ENCODE measurements at places on chromosomes 7 and 10. TPM values are rescaled to one million over a fixed set of nuclear protein-coding genes. Genes with fewer than 3 reads are reported as not detected.

- no peak overlapping the region for H3K27ac ChIP-seq
- H3K36me3 ChIP-seq = peaks cover 16% of the 10 kb centered on the region
- DNase-seq = no peak
- peaks cover 48% of the 10 kb centered on the region for H3K4me1 ChIP-seq
Observed at GRCh38 chr10:128065881-128066534, 60.2 kb downstream of the MKI67 start.

The AGR2 gene
- total RNA-seq = 25.2 TPM

GRCh38 chr7:140707132-140707531, 10.6 kb downstream of the NDUFB2 start:
- no peaks in the 10 kb centered on the region for H3K27me3 ChIP-seq
- H3K4me1 ChIP-seq = no peaks in the 10 kb centered on the region

The LRRC18 gene
- not detected for total RNA-seq

DNA sequence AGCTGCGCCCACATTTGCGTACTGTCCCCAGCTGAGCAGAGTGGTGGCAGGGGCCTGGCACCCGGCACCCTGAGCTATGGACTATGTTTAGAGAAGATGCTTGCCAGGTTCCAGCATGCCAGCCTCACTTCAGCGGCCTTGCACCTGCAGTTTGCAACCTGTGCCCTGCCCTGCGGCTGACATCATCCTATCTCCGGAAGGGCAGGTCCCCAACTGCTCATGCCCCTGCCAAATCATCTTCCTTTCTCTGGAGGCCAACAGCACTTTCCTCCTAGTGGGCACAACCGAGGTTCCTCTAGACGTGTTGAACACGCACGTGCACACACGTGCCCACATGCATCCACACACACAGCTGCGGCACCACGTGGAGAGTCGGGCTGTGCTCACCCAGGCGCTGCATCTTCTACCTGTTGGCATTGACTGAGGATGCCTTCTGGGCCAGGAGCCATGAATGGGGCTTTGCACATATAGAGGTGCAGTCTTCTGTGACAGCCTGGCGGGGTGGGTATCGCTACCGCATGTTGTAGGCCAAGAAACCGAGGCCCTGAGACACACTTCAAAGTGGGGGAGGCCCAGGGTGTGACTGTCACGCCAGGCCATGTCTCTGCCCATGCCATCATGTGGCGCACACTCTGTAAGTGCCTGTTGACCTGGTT, 24.5 kb downstream of the CNPY1 start:
- no peaks in the 10 kb centered on the region for H3K36me3 ChIP-seq
- no peaks in the 10 kb centered on the region for H3K4me1 ChIP-seq
- no peaks in the 10 kb centered on the region for H3K27me3 ChIP-seq
- no peak for DNase-seq
- H3K27ac ChIP-seq = no peak overlapping the region

DNA sequence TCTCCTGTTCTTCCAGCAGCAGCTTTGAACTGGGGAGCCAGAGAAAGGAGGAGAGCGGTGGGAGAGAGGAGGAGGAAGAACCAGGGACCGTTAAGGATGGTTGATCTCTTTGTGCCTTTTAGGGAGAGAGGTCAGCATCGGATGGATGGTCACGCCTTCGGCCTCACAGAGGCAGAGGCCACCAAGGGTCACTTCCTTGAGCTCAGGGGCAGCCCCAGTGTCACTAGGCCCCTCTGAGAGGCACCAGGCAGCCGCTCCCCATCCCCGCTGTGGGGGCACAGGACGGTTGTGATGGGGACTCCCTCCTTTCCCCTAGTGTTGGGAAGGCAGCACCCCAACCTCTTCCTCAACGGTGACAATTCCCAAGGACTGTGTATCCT, 121.4 kb downstream of the DNAJB6 start:
- DNase-seq = no peak
- no peak overlapping the region for H3K4me3 ChIP-seq
- H3K27me3 ChIP-seq = no peaks in the 10 kb centered on the region
- no peak overlapping the region for H3K27ac ChIP-seq

The NACAD gene
- total RNA-seq = 11.1 TPM

GRCh38 chr7:107118109-107118900, 50.5 kb upstream of the HBP1 start:
- no peaks in the 10 kb centered on the region for H3K36me3 ChIP-seq
- H3K4me3 ChIP-seq = no peak overlapping the region
- no peak overlapping the region for H3K27ac ChIP-seq
- no peaks in the 10 kb centered on the region for H3K27me3 ChIP-seq
- no peak for DNase-seq
- H3K4me1 ChIP-seq = no peaks in the 10 kb centered on the region

DNA sequence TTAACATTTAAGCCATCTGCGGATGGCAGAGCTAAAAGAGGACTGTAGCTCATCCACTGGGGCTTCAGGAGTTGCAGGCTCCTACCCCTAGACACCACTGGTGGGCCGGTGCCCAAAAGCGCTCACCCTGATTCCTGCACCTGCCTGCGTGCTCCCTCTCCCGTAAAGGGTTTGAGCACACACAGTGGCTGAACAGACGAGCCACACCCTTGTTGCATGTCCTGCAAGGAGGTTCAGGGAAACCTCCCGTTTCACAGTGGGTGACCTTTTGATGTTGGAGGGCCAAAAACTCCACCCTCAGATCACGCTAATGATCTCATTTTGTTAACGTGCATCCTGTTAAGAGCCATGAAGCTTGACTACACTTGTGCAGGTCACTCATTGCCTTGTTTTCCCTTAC, 37.9 kb downstream of the SYPL1 start:
- H3K36me3 ChIP-seq = no peaks in the 10 kb centered on the region
- no peak overlapping the region for H3K27ac ChIP-seq
- no peak overlapping the region for H3K4me3 ChIP-seq
- H3K4me1 ChIP-seq = no peaks in the 10 kb centered on the region
- no peak for DNase-seq

DNA sequence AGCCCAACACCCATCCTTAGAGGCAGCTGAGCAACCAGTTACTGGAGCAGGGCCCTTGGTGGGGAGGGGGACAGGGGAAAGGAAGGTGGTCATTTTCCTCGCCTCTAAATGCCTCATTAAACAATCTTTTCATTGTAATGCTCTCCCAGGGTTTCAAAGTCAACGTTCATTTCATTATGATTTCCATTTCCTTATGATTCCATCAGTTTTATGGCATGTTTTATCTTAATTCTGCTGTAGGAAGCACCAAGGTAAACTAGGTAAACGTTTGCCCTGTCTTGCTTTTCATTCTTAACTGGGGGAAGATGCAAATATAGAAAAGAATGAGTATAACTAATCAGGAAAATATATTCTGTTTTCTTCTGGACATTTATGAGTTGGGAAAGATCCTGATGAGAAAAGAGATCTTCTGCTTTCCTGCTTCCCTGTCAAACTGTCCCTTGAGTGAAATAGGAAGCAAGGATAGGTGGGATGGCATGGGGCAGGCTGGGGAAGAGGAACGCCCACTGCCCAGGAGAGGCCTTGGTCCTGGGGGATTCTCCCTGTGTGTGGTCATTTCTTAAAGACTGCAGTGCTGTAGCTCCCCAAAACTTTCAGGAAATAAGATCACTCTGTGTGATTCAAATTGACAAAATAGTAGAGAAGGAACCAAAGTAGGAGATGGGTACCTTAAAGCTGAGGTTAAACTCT, 20.5 kb upstream of the TMEM236 start:
- peak overlapping the region; percentile 28 for H3K27ac ChIP-seq
- H3K36me3 ChIP-seq = no peaks in the 10 kb centered on the region
- no peak for DNase-seq
- H3K27me3 ChIP-seq = no peaks in the 10 kb centered on the region
- peaks cover 13% of the 10 kb centered on the region for H3K4me1 ChIP-seq

DNA sequence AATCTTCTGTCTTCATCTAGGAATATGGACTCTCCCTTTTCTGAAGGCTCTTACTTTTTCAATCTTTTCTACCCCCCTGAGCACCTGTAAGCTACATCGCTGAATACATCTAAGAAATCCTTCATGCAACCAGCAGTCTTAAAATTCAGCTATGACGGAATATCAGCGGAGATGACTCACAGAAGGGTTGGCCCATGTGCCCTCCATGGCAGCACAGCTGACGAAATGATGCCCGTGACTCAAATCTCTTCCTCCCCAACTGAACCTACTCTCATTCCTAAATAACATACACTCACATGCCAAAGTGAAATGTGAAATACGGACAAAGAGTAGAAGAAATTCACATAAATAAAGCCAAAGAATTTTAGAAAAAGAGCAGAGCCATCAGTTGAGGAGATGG, 30.3 kb upstream of the NCAPG2 start:
- peaks cover 67% of the 10 kb centered on the region for H3K36me3 ChIP-seq
- H3K4me1 ChIP-seq = no peaks in the 10 kb centered on the region
- H3K4me3 ChIP-seq = no peak overlapping the region

- no peaks in the 10 kb centered on the region for H3K27me3 ChIP-seq
- peaks cover 8% of the 10 kb centered on the region for H3K4me1 ChIP-seq
- no peak overlapping the region for H3K27ac ChIP-seq
- no peak overlapping the region for H3K4me3 ChIP-seq
- DNase-seq = peak; percentile 57
- H3K36me3 ChIP-seq = no peaks in the 10 kb centered on the region
Observed at GRCh38 chr10:30510184-30510931, 76.4 kb downstream of the MAP3K8 start.
